ENCODE measurements at places on chromosomes 6 and 20.

DNA sequence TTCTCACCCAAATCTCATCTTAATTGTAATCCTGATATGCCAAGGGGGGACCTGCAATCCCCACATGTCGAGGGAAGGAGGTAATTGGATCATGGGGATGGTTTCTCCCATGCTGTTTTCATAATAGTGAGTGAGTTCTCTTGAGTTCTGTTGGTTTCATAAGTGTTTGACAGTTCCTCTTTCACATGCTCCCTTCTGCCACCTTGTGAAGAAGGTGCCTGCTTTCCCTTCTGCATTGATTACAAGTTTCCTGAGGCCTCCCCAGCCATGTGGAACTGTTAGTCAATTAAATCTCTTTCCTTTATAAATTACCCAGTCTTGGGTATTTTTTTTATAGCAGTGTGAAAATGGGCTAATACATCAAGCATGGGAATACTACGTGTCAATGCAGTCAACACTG is 925.0 kb upstream of the MAN1A1 start:
- DNase-seq = no peak

- DNase-seq = no peak
These were observed 5.8 kb downstream of the TNFRSF21 start for GRCh38 chr6:47303861-47304260.

DNA sequence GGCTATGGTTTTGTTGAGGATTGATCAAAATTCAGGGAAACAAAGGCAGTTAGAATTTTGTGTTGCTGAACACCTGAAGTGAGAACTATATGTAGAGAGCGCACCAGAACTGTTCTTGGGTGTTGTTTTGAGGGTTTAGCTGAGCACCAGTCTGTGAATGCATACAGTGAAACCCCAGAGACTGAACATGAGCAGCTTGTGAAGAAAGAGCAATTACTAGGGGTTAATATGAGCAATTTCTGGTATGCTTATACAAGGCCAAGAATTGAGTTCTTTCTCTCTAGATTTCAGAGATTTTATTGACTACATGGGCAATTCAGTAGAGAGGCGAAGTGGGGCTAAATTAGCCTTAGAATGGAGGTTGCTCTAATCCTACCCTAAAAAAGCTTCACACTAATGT is 93.9 kb downstream of the CD2AP start:
- no peak for DNase-seq

GRCh38 chr6:135527116-135527959 is 29.8 kb upstream of the AHI1 start:
- DNase-seq = no peak

- no peak for DNase-seq
These were observed 394 bp downstream of the MYB start for GRCh38 chr6:135181333-135182070.

DNA sequence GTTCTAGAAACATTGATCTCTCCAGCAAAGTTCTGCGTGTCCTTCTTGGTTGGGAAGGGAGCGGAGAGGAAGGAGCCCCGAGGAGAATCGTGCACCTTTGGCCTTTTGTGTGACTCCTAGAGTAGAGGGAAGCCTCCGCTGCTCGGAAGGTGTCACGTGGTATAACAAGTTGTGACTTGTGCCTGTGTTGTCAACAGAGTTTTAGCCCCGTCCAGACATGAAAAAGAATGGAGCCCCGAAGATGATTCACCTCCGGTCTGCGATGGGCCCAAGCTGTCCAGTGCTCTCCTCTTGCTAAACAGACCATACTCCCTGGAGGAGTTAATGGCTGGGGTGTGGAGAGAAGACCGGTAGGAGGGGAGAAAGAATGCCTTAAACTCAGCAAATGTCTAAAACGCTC is 7.0 kb downstream of the EYA2 start:
- no peak for DNase-seq

- DNase-seq = no peak
These were observed 191.5 kb upstream of the BMP2 start for GRCh38 chr20:6575912-6576401.

DNA sequence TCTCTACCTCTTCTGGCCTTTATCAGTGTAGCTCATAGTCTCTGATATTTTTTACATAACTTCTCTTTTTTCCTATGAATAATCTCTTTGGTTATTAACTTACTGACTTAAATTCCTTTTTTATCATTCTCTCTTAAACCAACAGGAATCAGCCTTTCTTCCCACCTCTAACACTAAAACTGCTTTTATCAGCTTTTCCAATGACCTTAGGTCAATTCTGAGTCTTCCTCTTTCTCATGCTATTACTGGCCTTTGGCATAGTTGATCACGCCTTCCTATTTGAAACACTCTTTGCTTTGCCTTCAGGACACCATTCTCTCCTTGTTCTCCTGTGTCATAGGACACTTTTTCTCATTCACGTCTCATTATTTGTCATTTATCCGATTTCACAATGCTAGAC is 8.1 kb upstream of the HINT3 start:
- no peak for DNase-seq

- no peak for DNase-seq
These were observed 105.1 kb upstream of the ADGRF1 start for GRCh38 chr6:47147175-47147727.

DNA sequence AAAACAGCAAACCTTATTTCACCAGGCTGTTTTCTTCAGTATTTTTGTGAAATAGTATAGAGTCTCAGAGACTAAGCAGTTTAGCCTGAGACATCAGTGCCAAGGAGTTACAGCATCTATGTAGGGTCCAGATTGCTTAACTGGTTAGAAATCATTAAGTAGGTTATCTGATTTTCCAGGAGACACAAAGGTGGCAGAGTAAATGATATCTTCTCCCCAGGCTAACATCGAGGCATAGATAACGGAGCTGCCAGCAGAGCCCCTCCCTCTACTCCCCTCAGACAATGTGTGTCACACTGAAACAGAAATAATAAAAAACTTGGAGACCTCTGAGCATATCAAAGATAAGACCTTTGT is 473.0 kb upstream of the CITED2 start:
- DNase-seq = no peak

- peak; percentile 23 for DNase-seq
These were observed 91.1 kb upstream of the OPRM1 start for GRCh38 chr6:153947808-153948447.

GRCh38 chr6:158042245-158042798 is 60.7 kb downstream of the SYNJ2 start:
- no peak for DNase-seq

- peak; percentile 100 for DNase-seq
These were observed 94.5 kb upstream of the PTPN1 start for GRCh38 chr20:50415516-50416268.

GRCh38 chr20:63189322-63189642 is 26.6 kb downstream of the YTHDF1 start:
- DNase-seq = no peak

GRCh38 chr6:111841822-111842221 is 31.4 kb downstream of the FYN start:
- no peak for DNase-seq

GRCh38 chr20:21832442-21833385 is 127.2 kb downstream of the PAX1 start:
- no peak for DNase-seq

- DNase-seq = no peak
These were observed 128.6 kb upstream of the BACH2 start for GRCh38 chr6:90425161-90425641.

GRCh38 chr6:109260126-109260525 is 122.1 kb downstream of the CD164 start:
- DNase-seq = no peak

- no peak for DNase-seq
These were observed 19.4 kb downstream of the QRSL1 start for GRCh38 chr6:106648651-106649308.

- DNase-seq = no peak
These were observed 357.6 kb upstream of the ID4 start for GRCh38 chr6:19479551-19479950.

DNA sequence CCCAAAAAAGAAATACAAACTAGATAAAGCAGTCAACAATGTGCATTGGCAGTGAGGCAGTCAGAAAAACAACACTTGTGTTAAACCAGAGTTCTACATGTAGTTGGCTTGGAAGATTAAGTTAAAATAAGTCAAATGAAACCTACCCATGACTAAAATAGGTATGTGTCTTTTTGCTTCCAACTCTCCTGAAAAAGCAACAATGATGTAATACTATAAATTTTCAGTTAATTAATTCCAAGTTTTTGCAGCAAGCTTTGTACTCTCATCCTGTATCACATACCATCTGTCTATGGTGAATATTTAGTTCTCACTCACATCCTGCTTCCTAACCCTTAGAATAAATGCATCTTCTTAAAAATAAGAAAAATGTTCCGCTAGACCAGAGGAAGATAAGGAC is 261.5 kb downstream of the KIF16B start:
- DNase-seq = no peak

DNA sequence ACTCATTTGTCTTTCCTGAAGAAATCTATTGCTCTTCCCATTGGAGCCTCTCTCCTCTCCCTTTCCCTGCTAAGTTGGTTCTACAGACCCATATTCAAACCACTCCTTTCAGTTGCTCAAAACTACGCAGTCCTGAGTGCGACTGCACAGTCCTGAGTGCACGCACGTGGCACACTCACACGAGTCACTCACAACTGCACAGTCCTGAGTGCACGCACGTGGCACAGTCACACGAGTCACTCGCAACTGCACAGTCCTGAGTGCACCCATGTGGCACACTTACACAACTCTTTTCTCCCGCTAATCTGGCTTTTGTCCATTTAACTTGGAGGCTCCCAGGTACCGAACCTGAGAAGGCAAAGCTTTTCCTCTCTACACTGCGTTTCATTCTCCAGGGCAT is 159.7 kb downstream of the RNASET2 start:
- DNase-seq = no peak

DNA sequence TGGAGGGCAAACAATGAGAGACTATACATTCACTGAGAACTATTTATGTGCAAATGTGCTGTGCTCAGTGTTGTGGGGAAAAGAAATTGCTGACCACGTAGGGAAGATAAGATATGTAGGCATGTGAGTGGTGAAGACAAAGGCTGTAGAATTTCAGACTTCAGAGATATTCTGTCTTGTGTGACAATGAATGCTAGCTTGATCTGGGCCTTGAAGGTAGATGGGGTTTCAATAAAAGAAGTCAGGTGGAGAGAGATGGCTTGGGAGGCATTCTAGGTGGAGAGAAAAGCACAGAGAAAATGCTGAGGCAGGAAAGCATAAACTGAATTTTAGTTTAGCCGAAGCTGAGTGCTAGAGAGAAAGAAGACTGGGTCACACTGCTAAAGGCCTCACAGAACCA is 56.8 kb upstream of the EEF1A1 start:
- DNase-seq = no peak

DNA sequence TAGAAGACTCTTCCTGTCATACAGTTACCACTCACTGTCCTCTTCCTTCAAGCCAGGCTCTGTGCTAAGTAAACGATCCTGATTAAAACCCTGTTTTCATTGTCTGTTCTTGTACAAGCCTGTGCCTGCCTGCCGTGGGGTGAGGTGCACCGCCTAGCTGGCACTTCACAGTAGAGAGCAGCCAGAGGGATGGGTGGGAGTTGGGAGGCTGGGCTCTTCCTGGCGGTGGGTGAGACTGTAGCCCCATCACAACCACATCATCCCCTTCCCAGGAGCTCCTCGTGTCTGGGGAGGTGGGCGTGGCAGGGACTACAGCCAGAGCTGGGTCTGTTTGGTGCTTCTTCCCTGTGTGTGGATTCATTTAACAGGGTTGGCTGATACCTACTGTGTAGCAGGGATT is 382.0 kb downstream of the TAF4 start:
- no peak for DNase-seq

GRCh38 chr6:160103825-160104100 is 17.9 kb upstream of the SLC22A1 start:
- no peak for DNase-seq

- no peak for DNase-seq
These were observed 7.2 kb upstream of the C6orf141 start for GRCh38 chr6:49543087-49543858.

DNA sequence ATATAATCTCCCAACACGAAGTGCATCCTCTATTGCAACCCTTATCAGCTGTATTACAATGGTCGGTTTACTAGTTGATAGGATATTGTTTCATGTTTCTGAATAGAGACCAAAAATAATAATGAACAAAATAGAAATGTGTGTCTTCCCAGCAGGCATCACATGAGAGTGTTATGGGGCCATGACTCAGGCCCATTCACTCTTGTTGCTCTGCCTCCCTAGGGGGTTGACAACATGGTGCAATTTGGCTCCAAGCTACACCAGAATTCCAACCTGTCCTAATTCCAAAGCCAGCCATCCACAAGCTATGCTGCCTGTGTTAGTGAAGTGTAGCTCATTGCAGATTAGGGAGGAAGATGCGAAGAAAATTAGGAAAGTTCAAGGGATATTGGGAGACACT is 13.1 kb upstream of the SAYSD1 start:
- DNase-seq = no peak

DNA sequence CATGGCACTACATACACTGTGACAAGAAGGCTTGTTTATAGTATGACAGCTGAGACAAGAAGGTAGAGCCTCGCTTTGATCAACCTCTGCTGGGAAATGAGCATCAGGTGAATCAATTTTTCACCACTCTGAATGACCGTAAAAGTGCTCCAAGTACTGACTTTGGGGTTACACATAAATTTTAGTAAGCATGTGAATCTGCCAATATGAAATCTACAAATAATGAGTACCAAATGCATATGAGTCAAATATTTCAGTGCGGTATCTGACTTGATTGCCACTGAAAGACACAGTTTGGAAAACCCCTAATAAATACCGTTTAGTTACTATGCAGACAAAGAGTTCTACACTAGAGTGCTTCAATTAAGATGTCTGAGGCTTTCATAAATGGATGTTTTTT is 77.8 kb downstream of the ATG5 start:
- no peak for DNase-seq

- DNase-seq = no peak
These were observed 32.8 kb upstream of the KCNQ5 start for GRCh38 chr6:72589096-72589495.

DNA sequence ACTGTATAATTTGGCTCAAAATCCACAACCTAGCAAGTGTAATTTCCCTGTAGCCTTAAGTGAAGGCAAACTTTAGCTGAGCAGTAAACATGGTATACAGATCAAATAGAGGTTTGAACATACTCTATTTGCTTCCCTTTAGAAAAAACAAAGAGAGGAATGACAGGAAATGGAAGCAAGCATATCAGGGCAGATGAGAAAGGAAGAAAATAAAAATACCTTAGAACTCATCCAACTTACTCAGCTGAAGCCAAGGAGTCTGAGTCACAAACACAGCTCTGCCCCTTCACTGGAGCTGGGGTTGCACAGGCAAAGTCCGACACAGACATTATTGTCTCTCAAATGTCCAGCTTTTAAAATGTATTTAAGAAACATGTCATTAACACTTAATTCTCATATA is 379.9 kb upstream of the IRAK1BP1 start:
- DNase-seq = no peak

- no peak for DNase-seq
These were observed 4.6 kb upstream of the DSTN start for GRCh38 chr20:17565169-17565845.

DNA sequence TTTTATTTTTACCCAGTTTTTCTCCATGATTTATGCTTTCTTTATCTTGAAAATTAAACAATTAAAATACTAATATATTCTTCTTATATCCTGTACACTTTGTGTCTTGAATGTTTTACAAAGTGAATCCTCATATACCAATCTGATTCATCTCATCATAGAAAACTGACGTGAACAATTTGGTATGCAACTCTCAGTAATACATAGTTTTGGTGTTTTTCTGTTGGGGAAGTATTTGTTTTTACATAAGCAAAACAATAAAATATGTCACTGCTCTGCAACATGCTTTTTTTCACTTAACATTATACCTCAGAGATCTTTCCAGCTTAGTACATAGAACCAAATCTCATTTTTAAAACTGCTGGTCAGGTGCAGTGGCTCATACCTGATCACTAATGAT is 14.7 kb downstream of the DNAAF9 start:
- DNase-seq = no peak
